ENCODE measurements at places on chromosomes 1 and 21.
A peak's percentile ranks its signal among the peaks of the same experiment; 100 is the strongest.

GRCh38 chr1:93581917-93582850, 99.5 kb downstream of the BCAR3 start:
- no peak for DNase-seq

- no peak for DNase-seq
Measured at GRCh38 chr1:16218014-16218673, 5.7 kb upstream of the ARHGEF19 start.

- DNase-seq, result no peak
Measured at GRCh38 chr1:192951691-192952460, 107.3 kb downstream of the UCHL5 start.

GRCh38 chr21:31030367-31031106, 7.7 kb downstream of the KRTAP19-8 start:
- no peak for DNase-seq

GRCh38 chr1:236800002-236800620, 5.0 kb downstream of the MTR start:
- no peak for DNase-seq

- no peak for DNase-seq
Measured at GRCh38 chr1:27133991-27134390, 20.9 kb downstream of the SLC9A1 start.

DNA sequence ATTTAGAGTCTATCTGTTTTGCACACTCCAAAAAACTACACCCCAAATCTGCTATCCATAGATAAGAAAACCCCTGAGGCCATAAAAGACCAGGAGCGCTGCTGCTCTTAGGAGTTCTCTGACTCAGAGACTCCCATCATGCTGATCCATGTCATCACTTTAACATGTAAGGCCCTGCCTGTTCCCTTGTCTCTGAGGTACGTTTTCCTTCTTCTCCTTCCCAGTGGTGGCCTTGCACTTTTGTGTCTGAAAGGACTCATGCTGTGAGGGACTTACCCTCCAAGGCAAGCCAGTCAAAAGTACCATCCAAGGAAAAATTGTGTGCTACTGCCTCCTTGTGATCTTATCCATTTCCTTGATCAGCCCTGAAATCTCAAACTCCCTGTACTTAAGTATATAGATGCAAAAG, 427.4 kb upstream of the NCAM2 start:
- no peak for DNase-seq

- DNase-seq, result no peak
Measured at GRCh38 chr1:10814976-10815857, 18.8 kb upstream of the CASZ1 start.

GRCh38 chr1:185315445-185316071, 1.5 kb downstream of the IVNS1ABP start:
- DNase-seq, result peak; percentile 25

GRCh38 chr1:161052899-161053298, 7.1 kb upstream of the USF1 start:
- DNase-seq, result no peak

DNA sequence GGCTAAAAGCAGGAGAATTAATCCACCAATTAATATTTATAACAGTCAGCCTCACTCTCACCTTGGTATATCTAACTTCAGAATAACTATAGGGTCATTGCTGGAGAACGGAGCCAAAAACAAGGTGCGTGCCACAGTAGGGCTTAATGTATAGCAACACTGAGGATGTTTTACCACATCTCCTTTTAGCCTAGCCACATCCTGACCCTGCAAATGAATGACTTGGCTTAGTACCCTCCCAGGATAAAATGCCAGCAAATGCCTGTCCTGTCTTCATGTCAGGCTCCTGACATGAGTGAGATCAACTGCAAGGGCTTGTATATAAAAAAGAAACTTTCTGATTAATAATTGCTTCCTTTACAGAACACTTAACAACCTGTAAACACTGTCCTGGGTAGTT, 2.7 kb upstream of the CDC42BPA start:
- DNase-seq, result no peak

All from activated naive CD4-positive, alpha-beta T cell treated with anti-CD3 and anti-CD28 coated beads, Interleukin-2, amount 50 U/mL, for 72 hours (primary cell).